ENCODE measurements at places on chromosomes 12 and 14.

GRCh38 chr14:98323836-98324235 is 948.2 kb downstream of the BCL11B start:
- DNase-seq: no peak

DNA sequence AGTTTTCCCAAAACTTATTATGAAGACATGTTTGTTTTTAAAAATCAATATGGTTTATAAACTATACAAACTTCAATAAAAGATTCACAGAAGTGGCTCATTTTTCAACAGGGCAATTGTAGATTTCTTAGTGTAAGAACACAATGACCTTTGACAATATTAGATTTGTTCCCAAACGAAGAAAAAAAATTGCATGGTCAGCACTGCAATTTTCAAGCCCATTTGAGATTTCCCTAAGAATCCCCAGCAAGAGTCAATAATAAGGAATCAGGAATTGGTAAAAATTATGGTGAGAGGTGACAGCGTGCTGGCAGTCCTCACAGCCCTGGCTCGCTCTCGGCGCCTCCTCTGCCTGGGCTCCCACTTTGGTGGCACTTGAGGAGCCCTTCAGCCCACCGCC is 145.8 kb downstream of the DERA start:
- DNase-seq: no peak

DNA sequence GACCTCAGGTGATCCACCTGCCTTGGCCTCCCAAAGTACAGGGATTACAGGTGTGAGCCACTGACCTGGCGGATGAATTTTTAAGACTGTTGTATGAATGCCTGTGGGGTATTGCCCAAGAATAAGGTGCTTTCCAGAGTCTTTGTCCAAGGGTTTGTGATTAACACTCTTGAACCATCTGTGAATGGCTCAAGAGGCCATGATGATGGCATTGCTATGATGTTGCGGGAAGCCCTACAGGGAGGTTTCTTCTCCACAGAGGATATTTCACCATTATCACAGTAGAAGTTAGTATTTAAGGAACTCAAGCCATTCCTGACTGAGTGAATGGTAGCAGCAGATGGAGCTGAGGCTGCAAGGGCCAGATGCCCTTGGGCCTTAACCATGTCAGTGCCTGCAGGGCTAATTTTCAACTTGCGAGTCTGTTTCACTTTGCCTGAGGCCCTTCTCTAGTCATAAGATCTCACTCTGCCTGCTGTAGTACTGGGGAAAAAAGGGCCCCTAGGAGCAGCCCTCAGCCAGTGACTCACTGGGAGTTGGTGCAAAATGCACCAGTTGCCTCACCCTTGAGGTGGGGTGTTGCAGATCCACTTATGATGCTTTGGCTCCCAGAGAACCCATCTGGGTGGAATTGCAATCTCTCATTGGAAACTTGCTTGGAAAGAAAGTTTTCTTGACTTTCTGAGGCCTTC is 108.6 kb upstream of the FLRT2 start:
- DNase-seq: no peak

DNA sequence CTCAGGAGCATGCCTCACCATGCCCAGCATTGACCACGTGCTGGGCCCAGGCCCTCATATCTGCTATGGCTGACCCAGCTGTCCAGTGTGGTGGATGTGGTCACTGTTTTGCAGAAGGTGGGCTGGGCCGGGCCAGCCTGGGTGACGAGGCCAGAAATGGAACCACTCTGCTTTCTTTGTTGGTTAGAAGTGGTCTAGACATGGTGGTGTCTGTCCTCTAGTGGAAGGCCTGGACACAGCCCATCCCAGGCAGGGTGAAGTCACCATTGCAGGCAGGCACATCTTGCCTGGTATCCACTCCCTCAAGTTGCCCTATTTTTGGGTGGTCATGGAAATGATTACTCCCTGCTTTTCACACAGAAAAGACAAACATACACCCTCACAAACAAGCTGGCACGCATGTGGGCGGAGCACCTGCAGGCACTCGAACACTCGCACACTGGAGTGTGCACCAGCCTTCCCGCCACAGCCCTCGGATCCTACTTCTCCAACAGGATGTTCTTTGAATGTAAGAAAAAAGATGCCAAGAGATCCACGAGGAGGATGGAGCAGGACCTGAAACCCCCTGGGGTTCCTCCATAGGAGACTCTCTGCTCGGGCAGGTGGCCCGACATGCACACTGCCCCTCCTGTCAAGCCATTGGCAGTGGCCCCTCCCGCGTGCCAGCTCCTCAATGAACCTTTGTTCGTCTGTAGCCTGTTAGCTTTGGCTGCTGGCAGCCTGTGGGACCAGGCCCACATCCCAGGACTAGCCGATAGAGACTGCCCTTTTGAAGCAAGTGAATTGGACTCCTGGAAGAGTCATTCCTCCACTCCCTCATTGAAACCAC is 38.4 kb downstream of the MLXIP start:
- DNase-seq: peak; percentile 24

GRCh38 chr14:54920052-54920451 is 17.4 kb upstream of the GCH1 start:
- DNase-seq: no peak

Data from spleen (tissue), 13 donors.